Spinal cord (tissue), 10 donors: ENCODE measurements at places on chromosomes 7 and 10. TPM values are rescaled to one million over a fixed set of nuclear protein-coding genes. Genes with fewer than 3 reads are reported as not detected.
A peak's percentile ranks its signal among the peaks of the same experiment; 100 is the strongest.

Gene SLC16A9
- 52.1 TPM for total RNA-seq

Gene ZDHHC4
- total RNA-seq = 64.6 TPM

Gene VWDE
- 4.9 TPM for total RNA-seq

- peak; percentile 78 for DNase-seq
Measured at GRCh38 chr7:28144266-28144665, 36.3 kb downstream of the JAZF1 start.

DNA sequence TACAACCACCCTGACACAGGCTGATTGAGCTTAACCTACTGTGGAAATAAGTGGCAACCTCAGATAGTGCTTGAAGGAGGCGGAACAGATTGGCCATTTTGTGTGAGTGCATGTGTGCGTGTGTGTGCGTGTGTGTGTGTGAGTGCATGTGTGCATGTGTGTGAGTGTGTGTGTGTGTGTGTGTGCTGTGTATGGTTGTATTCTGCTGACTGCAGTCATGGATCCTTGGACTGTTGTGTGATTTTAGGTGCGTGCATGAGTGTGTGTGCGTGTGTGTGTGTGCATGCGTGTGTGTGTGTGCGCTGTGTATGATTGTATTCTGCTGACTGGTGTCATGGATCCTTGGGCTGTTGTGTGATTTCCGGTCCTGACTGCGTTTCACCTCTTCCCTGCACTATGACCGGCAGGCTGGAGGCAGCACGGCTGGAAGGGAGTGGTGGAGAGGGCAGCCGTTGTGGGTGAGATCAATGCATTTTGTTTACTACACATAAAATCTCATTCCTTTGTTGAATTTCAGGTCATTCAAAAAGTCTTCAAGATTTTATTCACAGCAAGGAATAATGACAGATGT lies 6.3 kb downstream of the IQCE start:
- no peak for DNase-seq

GRCh38 chr10:79136236-79137005 lies 67.7 kb downstream of the ZMIZ1 start:
- no peak for DNase-seq

DNA sequence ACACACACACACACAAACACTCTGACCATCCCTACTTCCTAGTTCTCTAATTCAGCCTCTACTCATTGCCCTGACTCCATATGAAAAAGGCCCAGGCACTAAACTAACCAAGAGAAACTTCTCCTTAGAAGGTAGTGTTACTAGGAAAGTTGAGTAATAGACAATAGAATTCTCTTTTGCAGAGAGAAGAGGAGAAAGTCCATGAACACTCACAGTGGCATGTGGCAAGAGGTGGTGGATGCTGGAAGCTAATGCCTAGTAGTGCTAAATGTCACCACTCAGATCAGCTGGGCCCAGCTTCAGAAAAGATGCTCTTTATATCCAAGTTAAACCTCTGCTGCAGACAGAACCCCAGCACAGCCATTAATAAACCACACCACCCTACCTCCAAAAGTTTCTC lies 58.2 kb downstream of the SORBS1 start:
- DNase-seq = no peak
